ENCODE measurements at places on chromosomes 1 and 21.

- no peak for DNase-seq
These were observed 669.6 kb downstream of the PTPRC start for GRCh38 chr1:199308349-199308846.

DNA sequence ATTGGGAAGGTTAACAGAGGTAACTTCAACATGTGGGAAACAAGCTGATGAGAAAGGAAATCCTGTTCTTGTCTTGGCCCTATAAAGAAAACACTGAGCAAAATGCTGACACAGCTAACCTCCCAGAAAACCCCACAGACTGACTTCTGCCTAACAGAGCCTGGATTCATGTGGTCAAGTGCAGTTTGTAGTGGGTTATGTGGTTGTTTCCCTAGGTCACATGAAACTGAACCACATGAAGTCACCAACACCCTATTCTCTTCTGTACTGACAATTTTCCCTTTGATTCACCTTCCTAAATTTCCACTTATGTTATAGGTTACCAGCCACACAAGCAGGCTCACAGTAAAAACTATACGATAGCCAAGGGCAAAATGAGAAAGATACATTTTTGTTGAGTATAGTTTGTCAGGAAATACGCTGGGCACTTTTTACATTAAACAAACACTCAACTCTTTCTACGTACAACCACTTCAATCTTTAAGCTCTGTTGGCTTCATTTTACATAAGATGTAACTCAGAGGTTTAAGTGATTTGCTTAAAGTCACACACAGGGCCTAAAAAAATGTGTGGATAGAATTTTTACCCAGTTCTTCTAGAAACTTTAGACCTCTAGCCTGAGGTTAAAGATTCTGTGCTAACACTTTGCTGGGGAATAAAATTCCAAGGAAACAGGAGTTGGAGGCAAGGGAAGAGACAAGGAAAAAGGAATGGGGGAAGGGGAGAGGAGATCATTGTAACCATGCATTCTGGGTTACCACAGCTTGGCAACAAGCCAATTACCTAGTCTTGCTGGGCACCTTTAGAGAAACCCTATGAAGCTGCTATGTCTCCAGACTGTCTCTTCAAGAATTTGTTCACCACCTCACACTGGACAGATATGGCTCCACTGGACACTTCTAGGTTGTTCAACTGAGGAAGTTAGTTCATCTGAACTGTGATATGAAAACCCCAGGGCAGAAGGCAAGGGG is 601.6 kb upstream of the USP24 start:
- DNase-seq: no peak

DNA sequence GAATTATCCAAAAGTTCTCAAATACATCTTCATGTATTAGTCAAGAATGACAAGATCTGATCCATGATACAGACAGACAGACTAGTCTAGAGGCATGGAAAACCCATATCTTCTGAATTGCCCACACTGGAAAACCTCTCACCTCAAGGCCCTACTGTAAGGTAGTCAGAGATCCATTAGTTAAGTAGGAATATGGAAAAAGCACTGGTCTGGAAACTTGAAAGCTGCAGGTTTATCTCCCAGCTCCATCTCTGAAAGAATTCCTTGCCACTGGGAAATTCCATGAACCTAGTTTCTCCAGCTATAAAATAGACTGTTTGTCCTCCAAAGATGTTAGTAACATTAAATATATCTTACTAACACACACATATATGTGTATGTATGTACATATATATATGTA is 169.2 kb downstream of the AKT3 start:
- DNase-seq: no peak

DNA sequence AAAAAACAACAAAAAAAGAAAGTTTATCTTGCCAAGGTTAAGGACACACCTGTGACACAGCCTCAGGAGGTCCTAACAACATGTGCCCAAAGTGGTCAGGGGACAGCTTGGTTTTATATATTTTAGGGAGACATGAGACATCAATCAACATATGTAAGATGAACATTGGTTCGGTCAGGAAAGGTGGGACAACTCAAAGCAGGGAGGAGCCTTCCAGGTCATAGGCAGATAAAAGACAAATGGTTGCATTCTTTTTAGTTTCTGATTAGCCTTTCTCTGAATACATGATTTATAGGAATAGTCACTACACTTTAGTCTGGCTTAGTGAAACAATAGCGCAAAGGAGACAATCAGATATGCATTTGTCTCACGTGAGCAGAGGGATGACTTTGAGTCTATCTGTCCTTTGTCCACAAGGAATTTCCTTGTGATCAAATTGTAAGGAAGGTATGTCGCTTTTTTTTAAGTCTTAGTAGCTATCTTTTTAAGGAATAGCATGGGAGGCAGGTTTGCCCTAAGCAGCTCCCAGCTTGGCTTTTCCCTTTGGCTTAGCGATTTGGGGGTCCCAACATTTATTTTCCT is 23.3 kb upstream of the OVAAL start:
- no peak for DNase-seq

DNA sequence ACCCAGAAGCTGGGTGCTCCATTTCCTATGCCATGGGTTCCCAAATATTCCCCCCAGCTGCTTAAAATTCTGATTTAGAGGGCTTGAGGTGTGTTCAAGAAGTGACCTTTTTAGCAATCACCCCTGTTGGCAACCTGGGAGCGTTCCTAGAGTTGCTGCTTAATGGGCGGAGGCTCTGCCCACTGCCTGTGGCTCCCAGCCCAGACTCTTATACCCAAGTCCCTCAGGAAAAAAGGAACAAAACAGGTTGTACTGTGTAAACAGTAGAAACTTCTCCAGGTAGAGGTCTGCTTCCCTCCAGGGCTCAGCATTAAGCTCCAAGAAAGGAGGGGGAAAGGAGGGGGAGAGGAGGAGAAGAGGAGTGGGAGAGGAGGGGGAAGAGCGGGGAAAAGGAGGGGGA is 14.6 kb upstream of the TENT5C start:
- DNase-seq: no peak

GRCh38 chr1:238312969-238313368 is 422.2 kb upstream of the ZP4 start:
- DNase-seq: no peak

DNA sequence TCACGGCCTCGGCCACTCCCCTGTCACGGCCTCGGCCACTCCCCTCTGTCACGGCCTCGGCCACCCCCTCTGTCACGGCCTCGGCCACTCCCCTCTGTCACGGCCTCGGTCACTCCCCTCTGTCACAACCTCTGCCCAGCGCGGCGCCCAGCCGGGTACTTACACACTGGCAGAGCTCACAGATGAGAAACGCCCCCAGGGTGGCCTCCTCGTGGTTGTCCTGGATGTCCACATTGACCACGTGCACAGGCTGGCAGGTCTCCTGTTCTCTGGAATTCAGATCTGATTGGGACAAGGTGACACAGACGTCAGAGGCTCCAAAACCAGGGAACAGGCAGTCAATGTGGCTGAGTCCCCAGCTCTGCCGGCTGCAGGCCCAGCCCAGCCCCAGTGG is 3.3 kb upstream of the TMEM240 start:
- no peak for DNase-seq

- DNase-seq: no peak
These were observed 43.4 kb downstream of the COL18A1 start for GRCh38 chr21:45448283-45448809.

GRCh38 chr21:26933448-26933847 is 33.4 kb downstream of the ADAMTS5 start:
- DNase-seq: no peak

DNA sequence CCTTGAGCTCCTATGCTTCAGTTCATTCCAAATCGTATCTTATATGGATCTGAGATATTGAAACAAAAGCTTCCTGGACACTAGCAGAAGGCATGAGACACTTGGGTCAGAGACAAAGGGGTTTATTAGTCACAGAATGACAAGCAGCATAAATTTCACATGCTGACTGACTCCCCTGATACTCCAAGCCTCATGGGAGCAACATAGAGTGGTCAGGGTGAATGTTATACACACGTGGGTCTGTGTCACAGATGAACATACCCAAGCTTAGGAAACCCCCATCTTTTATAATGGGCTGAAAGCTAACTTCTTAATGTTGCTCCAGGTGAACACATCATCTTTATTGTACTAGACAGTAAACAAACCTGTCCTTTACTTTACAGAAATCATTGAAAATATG is 599.9 kb upstream of the RGS18 start:
- no peak for DNase-seq

- no peak for DNase-seq
These were observed 1.7 kb downstream of the S100A1 start for GRCh38 chr1:153629971-153630370.

DNA sequence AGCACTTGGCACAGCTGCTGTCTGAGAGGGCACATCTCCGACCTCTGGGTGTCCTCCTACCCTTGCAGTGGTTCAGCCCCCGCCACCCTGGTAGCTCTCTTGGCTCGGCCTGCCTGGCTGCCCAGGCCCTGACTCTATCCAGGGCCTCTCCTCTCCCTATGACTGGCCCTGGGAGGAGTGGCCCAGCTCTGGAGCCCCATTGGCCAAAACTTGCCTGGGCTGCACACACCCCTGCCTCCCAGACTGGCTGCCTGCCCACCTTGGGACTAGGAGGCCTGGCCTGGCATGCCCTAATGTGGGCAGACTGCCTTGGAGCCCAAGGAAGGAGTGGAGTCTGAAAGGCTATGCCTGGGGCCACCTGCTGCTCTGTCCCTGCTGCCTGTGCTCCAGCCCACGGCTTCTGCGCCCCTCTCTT is 33.6 kb downstream of the ACOT11 start:
- DNase-seq: no peak

DNA sequence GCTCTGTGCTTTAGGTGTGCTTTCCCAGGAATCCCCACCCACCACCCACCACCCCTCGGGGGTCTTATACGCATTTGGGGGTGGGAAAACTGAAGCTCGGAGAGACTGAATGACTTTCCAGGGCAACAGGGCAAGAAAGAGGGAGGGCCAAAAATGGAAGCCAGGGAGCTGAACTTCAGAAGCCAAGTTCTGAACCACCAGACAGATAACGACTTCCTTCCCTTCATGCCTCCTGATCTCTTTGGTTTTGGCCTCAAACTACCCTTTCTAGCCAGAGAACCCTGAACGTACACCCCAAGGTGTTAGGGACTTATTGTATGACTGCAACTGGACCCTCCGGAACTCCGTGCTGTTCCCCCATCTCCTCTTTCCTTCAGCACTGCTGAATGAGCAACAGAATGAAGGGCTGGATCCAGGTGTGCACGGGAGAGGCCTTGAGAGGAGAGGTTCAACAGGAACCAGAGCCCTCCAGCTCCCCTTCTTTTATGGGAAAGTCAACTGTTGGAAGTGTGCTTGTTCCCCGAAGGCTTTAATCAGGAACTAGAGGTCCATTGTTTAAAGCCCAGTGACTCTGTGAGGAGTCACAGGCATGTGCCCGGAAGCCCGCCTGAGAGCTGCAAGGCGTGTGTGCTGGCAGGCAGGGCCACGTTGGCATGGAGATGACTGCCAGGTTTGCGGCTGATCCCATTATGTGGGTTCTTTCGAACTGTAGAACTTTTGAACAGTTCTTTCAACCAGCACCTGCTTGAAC is 3.1 kb downstream of the BACE2 start:
- no peak for DNase-seq

DNA sequence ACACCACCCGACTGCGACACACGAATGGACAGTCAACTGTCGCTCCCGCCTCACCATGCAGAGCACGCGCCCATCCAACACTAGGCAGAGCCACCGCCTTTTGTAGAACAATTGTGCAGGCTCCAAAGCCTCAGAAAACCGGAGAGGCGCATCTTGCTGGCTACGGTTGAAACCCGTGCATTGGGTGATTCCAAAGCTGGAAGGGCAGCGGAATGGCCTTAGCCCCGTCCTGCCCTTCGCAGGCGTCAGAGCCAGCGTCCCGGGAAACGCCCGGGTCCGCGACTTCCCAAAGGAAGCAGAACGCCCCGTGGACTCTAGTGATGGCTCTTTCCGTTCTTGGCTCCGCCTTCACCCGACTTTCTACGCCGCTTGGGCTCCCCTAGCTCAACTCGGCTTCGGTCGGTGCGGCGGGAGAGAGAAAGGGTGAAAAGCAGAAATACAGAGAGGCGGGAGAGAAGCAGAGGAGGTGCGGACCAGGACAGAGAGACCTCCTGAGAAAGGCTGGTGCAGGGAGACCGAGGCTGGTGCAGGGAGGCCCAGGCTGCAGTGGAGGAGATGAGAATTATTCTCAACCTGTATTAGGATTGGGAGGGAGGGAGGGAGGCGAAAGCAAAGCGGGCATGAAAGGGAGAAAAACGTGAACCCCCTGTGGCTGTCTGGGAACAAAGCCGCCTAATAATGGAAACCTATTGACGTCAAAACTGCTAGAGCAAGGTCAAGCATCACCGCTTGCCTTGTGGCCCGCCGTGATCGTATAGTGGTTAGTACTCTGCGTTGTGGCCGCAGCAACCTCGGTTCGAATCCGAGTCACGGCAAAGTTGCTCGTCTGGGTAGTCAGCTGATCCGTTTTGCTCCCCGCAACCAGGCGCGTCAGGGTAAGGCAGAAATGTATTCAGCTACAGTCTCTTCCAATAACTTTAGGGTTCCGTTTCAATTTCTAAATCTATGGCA is 99.5 kb downstream of the PRKAB2 start:
- DNase-seq: no peak
